ENCODE measurements at places on chromosomes 12 and 14. TPM values are rescaled to one million over a fixed set of nuclear protein-coding genes. Genes with fewer than 3 reads are reported as not detected.

The GALC gene
- total RNA-seq: 36.5 TPM

The ISM2 gene
- total RNA-seq: not detected

The JAG2 gene
- 1.2 TPM for total RNA-seq

The NKX2-1 gene
- not detected for total RNA-seq

The KRT2 gene
- total RNA-seq: not detected

The NUDT4 gene
- 60.4 TPM for total RNA-seq

The C14orf39 gene
- total RNA-seq: not detected

DNA sequence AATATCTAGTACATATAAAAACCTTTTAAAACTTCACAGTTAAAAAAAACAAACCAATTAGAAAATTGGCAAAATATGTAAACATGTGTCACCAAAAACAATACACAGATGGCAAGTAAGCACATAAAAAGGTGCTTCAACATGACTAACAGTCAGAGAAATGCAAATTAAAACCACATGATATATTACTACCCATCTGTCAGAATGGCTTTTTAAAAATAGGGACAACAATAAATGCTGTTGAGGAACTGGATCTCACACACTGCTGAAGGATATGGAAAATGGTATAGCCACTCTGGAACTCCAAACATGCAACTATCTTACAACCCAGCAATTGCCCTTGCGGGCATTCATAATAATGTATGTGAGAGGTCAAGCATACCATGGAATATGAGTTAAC, 1153.6 kb downstream of the FLRT2 start:
- no peak for DNase-seq

- no peak for DNase-seq
Observed at GRCh38 chr14:88386256-88386794, 868 bp downstream of the SPATA7 start.

DNA sequence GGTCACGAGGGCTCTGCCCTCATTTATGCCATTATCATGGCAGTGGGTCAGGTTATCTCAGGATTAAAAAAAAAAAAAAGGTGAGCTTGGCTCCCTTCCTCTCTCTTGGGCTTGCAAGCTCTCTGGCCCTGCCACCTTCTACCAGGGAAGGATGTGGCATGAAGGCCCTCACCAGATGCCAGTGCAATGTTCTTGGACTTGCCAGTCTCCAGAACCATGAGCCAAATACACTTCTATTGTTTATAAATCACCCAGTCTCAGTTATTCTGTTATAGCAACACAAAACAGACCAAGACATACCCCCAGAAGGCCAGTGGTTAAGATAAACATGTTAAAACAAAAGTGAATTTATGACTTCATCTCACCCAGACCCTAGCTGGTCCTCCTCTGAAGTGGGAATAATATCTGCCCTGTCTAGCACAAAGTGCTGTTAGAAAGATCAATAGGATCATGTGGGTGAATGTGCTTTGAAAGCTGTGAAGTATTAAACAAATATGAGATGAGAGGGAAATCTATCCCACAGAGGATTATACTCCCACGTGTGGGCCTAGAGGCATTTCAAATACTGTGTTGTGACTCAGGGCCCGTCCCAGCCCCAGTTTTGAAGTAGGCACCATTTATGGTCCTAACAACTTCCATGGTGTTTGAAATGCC, 88.6 kb downstream of the NINJ2 start:
- DNase-seq: no peak

- no peak for DNase-seq
Observed at GRCh38 chr12:108446766-108447165, 68.3 kb upstream of the FICD start.

- DNase-seq: no peak
Observed at GRCh38 chr14:100525615-100526014, 61.6 kb downstream of the BEGAIN start.

DNA sequence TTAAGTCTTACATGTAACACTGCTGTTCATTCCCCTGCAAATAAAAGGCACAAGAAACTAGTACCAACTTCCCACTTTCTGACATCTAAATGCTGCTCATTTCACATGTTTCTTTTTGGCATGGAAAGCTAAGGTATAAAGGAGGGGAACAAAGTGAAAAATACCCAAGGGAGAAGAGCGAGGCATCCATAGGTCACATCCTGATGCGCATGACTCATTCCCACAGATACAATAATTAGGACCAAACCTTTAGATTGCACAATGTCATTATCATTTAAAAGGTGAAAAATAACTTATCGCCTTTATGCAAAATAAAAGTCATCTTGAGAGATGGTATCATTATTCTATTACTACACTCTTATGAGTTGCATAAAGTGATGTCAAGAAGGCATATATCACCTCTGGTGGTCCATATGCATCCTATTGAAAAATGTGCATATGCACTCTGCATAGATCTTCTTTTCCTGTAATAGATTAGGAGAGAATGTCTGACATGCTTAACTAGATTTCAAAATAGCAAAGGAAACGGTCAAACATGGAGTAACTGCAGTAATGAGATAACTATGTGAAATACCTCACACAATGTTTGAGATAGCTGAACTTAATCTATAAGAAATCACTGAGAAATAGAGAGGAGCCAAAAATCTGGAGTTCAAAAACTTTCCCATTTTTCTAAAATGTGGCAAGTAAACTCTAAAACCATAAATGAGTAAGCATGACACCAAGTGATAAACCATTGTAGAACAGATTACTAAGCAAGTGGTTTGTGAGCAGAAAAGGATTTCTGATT, 382.5 kb upstream of the TMTC1 start:
- no peak for DNase-seq

- DNase-seq: no peak
Observed at GRCh38 chr12:7439579-7440505, 4.1 kb downstream of the CD163L1 start.

DNA sequence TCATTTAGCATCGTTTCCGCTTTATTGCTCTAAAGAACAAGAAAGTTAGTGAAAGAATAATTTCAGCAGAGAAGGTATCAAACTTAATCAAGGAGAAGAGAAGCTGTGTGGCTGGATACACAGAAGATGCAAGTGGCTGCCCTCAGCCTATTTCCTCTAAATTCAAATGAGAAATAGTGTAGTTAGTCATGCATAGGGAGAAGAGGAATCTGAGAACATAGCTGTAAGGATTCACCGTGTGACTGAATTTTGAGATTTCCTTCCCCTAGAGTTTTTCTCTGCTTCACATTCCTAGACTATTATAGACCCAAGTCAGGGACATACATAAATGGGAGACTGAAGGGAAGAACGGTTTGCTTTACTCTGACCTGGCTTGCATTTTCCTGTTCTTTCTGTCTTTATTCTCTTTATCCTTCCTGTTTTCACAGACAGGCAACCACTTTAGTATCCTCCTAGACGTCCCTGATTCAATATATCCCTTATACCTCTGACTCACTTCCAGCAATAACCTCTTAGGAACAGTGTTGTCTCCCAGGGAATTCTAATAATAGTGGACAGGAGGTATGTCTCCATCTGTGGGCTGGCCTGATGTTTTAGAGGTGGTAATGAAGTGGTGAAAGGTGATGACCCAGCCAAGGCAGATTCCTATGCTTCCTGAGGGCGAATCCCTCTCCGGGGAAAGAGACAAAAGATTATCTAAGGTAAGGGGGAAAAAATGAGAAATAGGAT, 7.0 kb downstream of the RNASE10 start:
- no peak for DNase-seq

GRCh38 chr14:70905301-70905700, 2.0 kb upstream of the PCNX1 start:
- no peak for DNase-seq

DNA sequence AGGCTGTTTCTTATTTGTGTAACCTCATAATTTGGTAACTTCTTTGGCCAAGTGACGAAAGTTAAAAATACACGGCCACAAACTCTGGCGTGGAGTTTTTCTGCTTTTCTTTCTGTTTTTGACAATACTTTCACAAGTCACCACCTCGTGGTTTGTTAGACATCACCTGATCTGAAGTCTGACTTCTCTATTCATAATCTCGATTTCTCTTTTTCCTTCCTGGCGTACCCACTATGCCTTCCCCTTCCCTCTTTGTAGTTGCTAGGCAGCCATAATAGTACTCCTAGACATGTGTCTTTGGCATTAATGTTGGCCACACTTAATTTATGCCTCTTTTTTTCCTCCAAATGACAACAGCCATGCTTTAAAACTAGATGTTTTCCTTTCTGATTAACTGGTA, 97.6 kb downstream of the POLR3B start:
- no peak for DNase-seq

- DNase-seq: no peak
Observed at GRCh38 chr12:50240096-50240791, 43.1 kb downstream of the LIMA1 start.

DNA sequence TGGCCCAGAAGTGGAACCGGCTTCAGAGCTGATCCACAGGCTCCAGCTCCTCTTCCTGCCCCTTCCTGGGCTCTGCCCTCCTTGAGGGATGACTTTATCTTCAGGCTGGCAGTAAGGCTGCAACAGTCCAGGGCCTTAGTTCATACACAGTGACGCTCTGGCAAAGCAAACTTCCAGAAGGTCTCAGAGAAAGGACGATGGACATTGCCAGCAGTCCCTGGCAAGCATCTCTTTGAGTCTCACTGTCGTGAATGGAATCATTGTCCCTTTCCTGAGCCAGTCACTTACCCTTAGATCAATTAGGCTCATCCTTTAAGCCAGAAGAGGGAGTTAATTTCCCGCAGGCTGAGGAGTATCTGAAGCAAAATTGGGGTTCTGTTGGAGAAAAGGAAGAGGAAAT, 8.6 kb downstream of the AK7 start:
- no peak for DNase-seq

DNA sequence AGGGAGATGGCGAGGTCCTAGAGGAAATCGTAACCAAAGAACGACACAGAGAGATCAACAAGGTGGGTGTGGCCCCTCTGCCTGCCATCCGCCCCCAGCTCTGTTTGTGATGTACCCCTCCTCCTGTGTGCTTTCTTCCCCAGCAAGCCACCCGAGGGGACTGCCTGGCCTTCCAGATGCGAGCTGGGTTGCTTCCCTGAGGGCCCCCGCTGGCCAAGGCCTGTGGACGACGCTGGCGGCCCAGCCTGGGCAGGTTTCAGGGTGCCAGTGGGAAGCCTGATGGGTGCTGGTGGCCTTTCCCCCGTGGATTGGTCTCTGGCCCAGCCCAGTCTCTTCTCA, 2.0 kb downstream of the ARL6IP4 start:
- DNase-seq: no peak

GRCh38 chr12:48119834-48120195, 651 bp downstream of the PFKM start:
- DNase-seq: no peak

DNA sequence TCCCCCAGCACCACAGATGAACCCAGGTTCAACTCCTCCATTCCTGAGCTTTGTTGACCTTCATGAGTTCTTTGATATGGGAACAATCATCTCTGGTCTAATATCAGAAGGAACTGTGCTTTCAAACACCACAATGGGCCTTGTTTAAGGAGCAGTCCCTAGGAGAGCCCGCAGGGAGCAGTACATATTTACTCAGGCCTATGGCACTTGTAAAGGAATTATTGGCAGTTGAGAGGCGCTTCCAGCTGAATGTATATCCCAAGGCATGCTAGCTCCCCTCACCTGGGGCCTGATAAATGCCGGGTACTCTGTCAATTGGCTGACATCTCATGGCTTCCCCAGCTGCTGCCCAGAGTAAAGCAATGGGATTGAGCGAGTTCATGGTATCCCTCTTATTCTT, 76.2 kb downstream of the ZFP36L1 start:
- no peak for DNase-seq

DNA sequence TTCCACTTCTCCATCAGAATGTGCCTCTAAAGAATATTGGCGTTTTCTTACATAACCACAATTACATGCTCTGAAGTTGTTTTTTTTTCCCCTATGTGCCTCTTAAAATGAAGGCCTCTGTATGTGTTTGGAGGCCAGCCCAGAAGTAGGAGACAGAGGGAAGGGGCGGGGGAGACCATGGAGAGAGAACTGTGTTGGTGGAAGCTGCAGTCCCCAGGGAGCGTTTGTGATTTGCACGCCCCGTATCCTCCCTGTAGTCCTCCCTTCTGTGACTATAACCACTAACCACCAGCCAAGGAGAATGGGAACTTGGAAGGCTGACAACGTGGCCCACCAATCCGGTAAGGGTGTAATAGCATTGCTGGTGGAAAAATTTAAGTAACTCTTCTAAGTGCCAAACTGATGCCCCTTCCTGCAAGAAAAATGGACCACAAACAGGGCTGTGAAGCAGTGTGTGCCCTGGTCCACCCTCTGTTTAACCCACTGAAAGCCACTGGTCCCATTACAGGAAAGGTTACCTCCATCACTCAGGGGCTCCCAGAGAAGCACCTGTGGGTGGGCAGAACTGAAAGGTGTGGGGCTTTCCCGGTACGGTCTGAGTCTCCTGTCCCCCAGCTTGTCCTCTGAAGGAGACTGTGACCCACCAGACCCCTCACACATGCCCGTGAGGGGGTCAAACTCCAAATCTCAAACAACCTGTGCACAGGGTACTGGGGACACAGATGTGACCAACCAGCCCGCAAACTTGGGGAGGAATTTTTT, 36.8 kb downstream of the CCDC88C start:
- no peak for DNase-seq

DNA sequence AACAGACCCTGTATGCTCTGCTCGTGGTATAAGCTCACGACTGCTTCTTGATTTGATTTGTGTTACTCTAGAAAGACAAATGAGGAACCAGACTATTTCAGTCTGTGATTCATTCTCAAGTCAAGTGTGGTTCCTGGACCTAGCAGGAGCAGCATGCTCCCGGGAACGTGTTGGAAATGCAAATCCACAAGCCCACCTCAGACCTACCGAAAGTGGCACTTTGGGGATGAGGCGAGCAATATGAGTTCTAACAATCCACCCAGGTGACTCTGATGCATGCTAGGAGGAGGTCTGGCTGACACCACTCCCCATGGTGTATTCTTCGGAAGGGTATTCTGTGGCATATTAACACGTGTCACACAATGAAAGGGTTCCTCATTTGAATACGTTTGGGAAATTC, 59.5 kb upstream of the TMX1 start:
- no peak for DNase-seq

DNA sequence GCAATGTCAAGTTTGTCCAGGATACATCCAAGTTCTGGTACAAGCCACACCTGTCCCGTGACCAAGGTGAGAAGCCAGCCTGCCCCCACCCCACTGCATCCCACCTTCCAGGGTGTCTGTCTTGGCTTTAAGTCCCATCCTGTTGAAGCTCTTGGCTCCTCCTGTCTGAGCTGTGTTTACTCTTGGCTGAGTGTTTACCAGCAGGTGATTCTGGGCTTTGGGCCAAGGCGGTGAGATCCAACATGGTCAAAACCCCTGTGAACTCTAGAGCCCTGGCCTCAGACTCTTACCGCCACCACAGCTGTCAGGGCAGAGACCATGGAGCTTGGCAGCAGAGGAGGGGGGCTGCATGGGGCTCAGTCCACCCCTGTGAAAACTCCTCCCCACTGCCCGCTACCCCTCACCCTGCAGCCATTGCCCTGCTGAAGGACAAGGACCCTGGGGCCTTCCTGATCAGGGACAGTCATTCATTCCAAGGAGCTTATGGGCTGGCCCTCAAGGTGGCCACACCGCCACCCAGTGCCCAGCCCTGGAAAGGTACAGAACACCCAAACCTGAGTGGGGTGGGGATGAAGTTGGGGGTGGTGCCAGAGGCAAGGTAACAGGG, 11.6 kb downstream of the TNS2 start:
- DNase-seq: no peak

All from T-helper 17 cell (primary cell).